Mesothelial cell of epicardium (in vitro differentiated cells): ENCODE measurements at places on chromosomes 11 and 22. TPM values are rescaled to one million over a fixed set of nuclear protein-coding genes. Genes with fewer than 3 reads are reported as not detected.

GLB1L2 gene
- 8.9 to 9.9 TPM (median 9.5 TPM) in 3 replicates for total RNA-seq

- H3K27me3 ChIP-seq = peaks cover 25% of the 10 kb centered on the region
- DNase-seq = no peak
- no peaks in the 10 kb centered on the region for H3K4me1 ChIP-seq
- no peaks in the 10 kb centered on the region for H3K36me3 ChIP-seq
Measured at GRCh38 chr11:14374922-14375830, 16.2 kb upstream of the RRAS2 start.

PDGFD gene
- total RNA-seq = 28.0 to 32.2 TPM (median 29.1 TPM) in 3 replicates

GRCh38 chr11:70040869-70041501, 37.1 kb upstream of the ANO1 start:
- no peak overlapping the region for H3K4me3 ChIP-seq
- no peak overlapping the region for H3K27ac ChIP-seq
- peaks cover 12% of the 10 kb centered on the region for H3K36me3 ChIP-seq
- H3K4me1 ChIP-seq = no peaks in the 10 kb centered on the region

ELMOD1 gene
- 0.69 to 0.75 TPM (median 0.73 TPM) in 3 replicates for total RNA-seq

GRCh38 chr22:41290262-41291221, 4.6 kb upstream of the RANGAP1 start:
- no peak overlapping the region for H3K4me3 ChIP-seq
- H3K27me3 ChIP-seq = no peaks in the 10 kb centered on the region
- H3K36me3 ChIP-seq = no peaks in the 10 kb centered on the region
- DNase-seq = peak; percentile 63
- H3K4me1 ChIP-seq = peaks cover 30% of the 10 kb centered on the region
- H3K27ac ChIP-seq = peak overlapping the region; percentile 99

GRCh38 chr22:30882184-30882717, 86.3 kb downstream of the MORC2 start:
- H3K27ac ChIP-seq = peak overlapping the region; percentile 47
- H3K27me3 ChIP-seq = no peaks in the 10 kb centered on the region
- no peak for DNase-seq
- no peaks in the 10 kb centered on the region for H3K36me3 ChIP-seq
- H3K4me1 ChIP-seq = peaks cover 47% of the 10 kb centered on the region

PKDREJ gene
- total RNA-seq = 0.02 to 0.04 TPM in 2 of 3 replicates, not detected in the other

DNA sequence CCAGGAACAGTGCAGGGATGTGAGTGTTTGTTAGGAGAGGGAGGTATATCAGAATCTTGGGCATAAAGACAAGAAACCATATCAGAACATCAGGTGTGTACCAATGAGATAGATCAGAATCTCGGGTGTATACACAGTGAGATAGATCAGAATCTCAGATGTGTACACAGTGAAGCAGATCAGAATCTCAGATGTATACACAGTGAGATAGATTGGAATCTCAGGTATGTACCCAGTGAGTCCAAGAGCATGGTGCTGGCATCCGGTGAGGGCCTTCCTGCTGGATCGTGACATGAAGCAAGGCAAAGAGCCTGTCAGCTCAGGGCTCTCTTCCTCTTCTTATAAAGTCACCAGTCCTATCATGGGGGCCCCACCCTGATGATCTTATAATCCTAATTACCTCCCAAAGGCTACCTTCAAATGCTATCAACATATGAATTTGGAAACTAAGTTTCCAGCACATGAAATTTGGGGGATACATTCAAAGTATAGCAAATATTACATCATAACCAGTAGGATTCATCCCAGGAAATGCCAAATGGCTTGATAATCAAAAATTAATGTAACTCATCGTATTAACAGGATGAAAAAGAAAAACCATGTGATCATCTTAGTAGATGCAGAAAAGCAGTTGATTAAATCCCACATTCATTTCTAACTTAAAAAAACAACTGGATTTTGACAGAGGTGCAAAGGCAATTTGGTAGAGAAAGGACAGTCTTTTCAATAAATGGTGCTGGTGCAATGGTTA, 28.6 kb downstream of the PPARA start:
- H3K4me3 ChIP-seq = no peak overlapping the region
- H3K4me1 ChIP-seq = no peaks in the 10 kb centered on the region
- peaks cover 61% of the 10 kb centered on the region for H3K36me3 ChIP-seq

DNA sequence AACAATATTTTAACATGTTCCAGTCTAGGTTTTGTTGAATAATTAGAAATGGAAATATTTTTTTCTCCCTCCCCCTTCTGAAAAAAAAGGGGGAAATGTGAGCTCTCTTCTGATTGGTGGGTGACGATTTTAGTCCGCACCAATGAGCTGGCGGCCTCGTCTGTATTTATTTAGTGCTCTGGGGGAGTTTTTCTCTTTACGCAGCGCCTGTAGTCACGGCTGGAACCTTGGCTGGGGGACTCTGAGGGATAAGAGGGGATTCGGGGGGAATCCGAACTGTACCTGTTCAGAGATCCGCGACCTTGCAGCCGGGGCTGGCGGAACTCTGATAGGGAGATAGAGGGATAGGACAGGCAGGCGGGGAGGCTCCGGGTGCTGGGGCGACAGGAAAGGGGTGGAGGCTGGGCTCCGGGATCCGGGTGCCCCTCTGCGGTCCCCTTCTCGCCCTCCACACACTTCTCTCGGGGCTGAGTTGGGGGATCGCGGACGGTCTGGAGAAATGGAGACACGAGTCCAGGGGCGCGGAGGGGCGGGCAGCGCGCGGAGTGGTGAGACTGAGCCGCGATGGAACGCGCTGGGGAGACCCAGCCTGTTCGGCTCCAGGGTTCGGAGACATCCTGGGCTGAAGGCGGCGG, 99.7 kb upstream of the HSD17B12 start:
- H3K4me1 ChIP-seq = peaks cover 26% of the 10 kb centered on the region
- H3K27ac ChIP-seq = no peak overlapping the region
- no peaks in the 10 kb centered on the region for H3K36me3 ChIP-seq
- peak overlapping the region; percentile 69 for H3K4me3 ChIP-seq

DNA sequence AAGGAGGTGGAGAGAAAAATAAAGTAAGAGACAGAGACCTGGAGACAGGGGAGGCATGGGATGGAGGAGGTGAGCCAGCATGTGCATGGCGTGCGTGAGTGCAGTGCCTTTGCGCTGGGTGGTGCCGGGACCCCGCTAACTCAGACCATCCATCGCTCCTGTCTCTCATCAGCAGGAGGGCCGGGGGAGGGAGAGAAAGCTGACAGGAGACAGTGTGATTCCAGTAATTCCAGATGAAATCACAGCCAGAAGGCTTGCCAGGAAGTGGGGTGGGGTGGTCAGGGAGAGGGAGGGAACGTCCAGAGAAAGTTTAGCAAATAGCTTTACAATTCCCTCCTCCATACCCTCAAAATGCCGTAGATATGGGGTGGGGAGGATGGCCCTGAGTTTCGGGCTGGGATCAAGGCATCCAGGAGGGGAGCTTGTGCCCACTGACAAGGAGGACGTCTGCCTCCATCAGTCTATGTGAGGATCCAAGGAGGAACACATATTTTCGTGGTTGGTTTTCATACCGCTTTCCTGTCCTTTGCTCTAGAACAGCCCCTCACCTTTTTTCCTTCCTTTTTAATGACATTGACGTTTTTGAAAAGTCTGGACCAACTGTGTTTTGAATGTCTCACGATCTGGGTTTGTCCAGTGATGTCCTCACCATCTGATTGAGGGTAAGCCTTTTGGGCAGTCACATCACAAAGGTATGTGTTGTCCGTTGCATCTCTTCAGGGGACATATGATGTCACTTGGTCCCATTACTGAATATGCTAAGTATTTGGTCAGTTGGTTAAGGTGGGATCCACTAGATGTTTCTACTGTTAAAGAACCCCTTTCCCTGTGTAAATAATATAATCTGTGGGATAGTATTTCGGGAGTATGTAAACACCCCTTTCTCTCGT, 567.3 kb downstream of the MIAT start:
- H3K36me3 ChIP-seq = peaks cover under 1% of the 10 kb centered on the region
- H3K4me1 ChIP-seq = peaks cover 4% of the 10 kb centered on the region
- H3K27me3 ChIP-seq = peaks cover 6% of the 10 kb centered on the region
- H3K4me3 ChIP-seq = no peak overlapping the region
- no peak for DNase-seq

- H3K27ac ChIP-seq = no peak overlapping the region
- H3K4me3 ChIP-seq = peak overlapping the region; percentile 70
- no peak for DNase-seq
- peaks cover 24% of the 10 kb centered on the region for H3K4me1 ChIP-seq
Measured at GRCh38 chr11:111297696-111298095, 650 bp upstream of the POU2AF3 start.

GRCh38 chr11:4851033-4851432, 2.0 kb upstream of the OR51S1 start:
- no peak overlapping the region for H3K4me3 ChIP-seq
- H3K27ac ChIP-seq = no peak overlapping the region
- no peaks in the 10 kb centered on the region for H3K4me1 ChIP-seq
- H3K27me3 ChIP-seq = peaks cover 23% of the 10 kb centered on the region
- no peak for DNase-seq

DNA sequence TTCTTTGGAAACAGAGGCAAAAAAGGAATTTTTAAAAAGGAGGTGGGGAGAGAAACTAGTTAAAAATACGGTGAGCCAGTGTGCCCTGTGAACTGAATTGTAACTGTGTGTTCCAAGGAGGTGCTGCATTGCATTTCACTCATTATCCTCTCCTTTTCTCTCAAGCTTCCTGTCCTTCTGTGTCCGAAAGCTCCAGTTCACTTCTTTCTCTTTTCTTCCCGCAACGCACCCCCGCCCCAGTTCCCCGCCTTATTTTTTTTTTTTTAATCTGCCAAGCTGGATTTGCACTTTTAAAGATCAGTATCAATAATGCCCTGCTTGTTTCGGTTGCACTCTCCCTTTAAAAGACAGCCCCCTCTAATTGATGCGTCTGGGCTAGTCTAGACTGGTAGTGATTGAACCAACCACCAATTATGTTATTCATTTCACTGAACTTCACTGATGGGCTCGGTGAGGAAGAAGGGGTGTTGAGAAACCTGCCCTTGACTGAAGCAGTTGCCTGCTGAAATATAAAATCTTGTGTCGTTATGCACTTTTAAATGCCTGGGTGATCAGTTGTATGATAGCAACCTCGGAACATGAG, 18.5 kb downstream of the BLID start:
- peaks cover 7% of the 10 kb centered on the region for H3K36me3 ChIP-seq
- H3K4me3 ChIP-seq = no peak overlapping the region
- no peaks in the 10 kb centered on the region for H3K27me3 ChIP-seq
- H3K4me1 ChIP-seq = peaks cover 38% of the 10 kb centered on the region
- no peak for DNase-seq

PRRG4 gene
- 4.3 to 4.7 TPM (median 4.5 TPM) in 3 replicates for total RNA-seq

MRGPRX4 gene
- not detected in 3 replicates for total RNA-seq

- peaks cover 10% of the 10 kb centered on the region for H3K36me3 ChIP-seq
- no peak for DNase-seq
- no peaks in the 10 kb centered on the region for H3K27me3 ChIP-seq
- no peak overlapping the region for H3K4me3 ChIP-seq
- no peak overlapping the region for H3K27ac ChIP-seq
Measured at GRCh38 chr11:107550304-107550703, 15.2 kb downstream of the ALKBH8 start.

DNA sequence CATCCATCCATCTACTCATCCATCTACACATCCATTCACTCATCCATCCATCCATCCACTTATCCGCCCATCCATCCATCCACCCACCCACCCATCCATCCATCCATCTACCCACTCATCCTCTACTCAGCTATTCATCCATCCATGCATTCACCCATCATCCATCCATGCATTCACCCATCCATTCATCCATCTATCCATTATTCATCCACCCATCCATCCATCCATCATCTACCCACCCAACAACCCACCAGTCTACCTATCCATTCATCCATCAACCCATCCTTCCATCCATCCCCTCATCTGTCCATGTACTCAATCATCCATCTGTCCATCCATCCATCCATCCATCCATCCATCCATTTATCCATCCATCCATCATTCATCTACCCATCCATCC, 972.7 kb downstream of the BRD1 start:
- H3K27ac ChIP-seq = no peak overlapping the region
- no peak for DNase-seq
- no peak overlapping the region for H3K4me3 ChIP-seq
- no peaks in the 10 kb centered on the region for H3K4me1 ChIP-seq

DNA sequence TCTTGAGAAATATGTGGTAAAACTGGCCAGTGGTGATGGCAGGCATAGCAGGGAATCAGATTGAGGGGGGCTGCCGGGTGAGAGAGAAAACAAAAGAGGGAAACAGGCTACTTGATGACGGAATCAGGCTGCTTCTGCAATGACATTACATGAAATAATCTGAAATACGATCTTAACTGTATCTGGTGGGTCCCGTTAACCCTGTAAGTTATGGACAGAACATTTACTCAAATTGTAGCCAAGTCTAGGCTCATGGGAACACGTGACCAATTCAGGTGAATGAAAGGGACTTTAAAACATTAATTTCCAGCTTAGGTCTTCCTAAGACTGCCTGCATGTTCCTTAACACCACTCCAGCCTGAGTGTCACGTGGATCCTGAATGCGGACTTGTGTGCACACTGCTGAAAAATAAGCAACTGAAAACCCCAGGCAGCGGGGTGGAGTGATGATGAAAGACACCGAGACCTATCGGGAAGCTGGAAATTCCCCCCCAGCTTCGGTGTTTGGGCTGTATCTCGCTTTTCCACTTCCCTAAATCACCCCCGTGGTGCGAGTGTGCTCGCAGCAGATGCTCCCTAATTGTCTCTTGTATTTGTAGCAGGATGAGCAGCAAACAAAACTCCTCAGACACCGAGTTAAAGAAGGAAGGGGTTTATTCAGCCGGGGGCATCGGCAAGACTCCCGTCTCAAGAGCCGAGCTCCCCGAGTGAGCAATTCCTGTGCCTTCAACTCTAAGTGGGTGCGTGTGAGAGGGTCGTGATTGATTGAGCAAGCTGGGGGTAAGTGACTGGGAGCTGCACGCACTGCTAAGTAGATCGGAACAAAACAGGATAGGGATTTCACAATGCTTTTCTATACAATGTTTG, 145.0 kb upstream of the GRK3 start:
- no peak overlapping the region for H3K27ac ChIP-seq
- H3K4me1 ChIP-seq = peaks cover 15% of the 10 kb centered on the region
- H3K27me3 ChIP-seq = peaks cover 86% of the 10 kb centered on the region
- no peak for DNase-seq
- no peaks in the 10 kb centered on the region for H3K36me3 ChIP-seq

- H3K27me3 ChIP-seq = no peaks in the 10 kb centered on the region
- H3K36me3 ChIP-seq = no peaks in the 10 kb centered on the region
- no peak overlapping the region for H3K27ac ChIP-seq
- DNase-seq = no peak
- H3K4me1 ChIP-seq = peaks cover 3% of the 10 kb centered on the region
Measured at GRCh38 chr11:14423633-14424032, 64.7 kb upstream of the RRAS2 start.

EFCAB6 gene
- 1.6 to 2.6 TPM (median 2.6 TPM) in 3 replicates for total RNA-seq

DNA sequence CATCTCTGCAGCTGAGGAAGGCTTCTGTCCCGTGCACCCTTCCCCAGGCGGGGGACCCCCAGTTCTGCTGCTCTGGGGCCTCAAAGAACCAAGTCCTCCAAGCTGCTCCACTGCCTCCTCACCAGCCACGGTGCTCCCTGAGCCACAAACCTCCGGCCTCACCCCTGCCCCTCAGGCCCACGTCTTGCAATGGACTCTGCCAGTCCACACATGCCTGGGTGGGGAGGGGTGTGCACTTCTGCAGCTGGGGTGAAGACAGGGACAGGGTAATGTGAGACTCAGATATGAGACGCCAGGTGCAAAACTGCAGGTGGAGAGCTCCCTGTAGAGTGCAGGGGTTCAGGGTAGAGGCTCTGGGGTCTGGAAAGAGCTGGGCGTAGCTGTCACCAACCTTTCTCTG, 3.2 kb upstream of the PTDSS2 start:
- H3K27me3 ChIP-seq = no peaks in the 10 kb centered on the region
- no peak overlapping the region for H3K4me3 ChIP-seq
- DNase-seq = no peak
- peak overlapping the region; percentile 85 for H3K27ac ChIP-seq
- H3K36me3 ChIP-seq = no peaks in the 10 kb centered on the region

APOA1 gene
- total RNA-seq = 0.65 to 1.1 TPM (median 0.75 TPM) in 3 replicates

- no peak for DNase-seq
- peaks cover 2% of the 10 kb centered on the region for H3K27me3 ChIP-seq
- peaks cover 10% of the 10 kb centered on the region for H3K4me1 ChIP-seq
Measured at GRCh38 chr11:34481307-34481706, 32.3 kb downstream of the ELF5 start.
